Mesenteric fat pad (tissue), 1 donor: ENCODE measurements at places on chromosomes 5 and 9. TPM values are rescaled to one million over a fixed set of nuclear protein-coding genes. Genes with fewer than 3 reads are reported as not detected.

The NR2F1 gene
- 71.5 TPM for total RNA-seq

The GRK6 gene
- 30.1 TPM for total RNA-seq

The LRRC70 gene
- 9.4 TPM for total RNA-seq

The SPATA31C1 gene
- total RNA-seq = not detected

DNA sequence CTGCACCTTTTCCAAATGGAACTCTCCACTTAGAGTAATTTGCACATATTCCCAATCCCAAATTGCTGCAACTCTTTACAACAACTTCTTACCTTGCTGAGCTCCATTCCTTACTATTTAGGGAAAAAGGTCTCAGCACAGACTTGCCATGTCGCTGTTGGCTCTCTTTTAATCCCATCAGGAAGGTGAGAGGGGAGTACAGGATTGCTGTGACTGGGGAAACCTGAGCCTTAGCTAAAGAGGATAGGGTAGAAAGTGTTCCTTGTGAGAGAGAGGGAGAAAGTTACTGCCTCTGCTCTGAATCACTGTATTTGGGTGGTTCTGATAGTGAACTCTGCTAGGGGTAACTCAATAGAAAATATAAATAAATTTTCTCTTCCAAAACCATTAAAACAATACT lies 43.7 kb upstream of the GABRA1 start:
- no peak for DNase-seq

- DNase-seq = no peak
These were observed 55.5 kb upstream of the TNFAIP8 start for GRCh38 chr5:119300311-119300670.

GRCh38 chr9:36007316-36007708 lies 29.4 kb upstream of the RECK start:
- DNase-seq = no peak

DNA sequence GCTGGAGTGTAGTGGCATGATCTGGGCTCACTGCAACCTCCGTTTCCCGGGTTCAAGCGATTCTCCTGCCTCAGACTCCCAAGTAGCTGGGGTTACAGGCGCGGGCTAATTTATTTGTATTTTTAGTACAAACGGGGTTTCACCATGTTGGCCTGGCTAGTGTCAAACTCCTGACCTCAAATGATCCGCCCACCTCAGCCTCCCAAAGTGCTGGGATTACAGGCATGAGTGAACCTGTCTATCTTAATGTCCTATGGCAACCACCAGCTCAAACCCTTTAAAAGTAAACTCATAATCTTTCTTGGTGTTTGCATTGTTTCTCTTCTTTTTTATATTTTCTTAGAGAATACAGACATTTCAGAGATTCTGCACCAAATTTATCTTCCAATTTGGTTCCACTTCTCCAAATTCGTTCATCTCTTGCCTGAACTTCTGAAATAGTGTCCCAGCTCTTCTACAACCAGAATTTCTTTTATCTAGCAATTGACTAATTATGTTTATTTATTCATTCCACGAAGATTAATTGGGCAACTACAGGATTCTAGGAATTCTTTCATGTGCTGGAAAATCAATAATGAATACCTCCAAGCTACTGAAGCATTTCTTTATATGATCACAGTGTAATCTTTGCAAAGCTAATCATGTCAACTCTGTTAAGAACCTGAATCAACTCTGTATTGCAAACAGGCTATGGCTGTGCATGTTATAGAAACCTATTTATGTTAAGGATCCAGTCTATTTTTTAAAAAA lies 60.0 kb upstream of the TYRP1 start:
- no peak for DNase-seq

GRCh38 chr9:2093920-2094597 lies 78.9 kb downstream of the SMARCA2 start:
- no peak for DNase-seq

DNA sequence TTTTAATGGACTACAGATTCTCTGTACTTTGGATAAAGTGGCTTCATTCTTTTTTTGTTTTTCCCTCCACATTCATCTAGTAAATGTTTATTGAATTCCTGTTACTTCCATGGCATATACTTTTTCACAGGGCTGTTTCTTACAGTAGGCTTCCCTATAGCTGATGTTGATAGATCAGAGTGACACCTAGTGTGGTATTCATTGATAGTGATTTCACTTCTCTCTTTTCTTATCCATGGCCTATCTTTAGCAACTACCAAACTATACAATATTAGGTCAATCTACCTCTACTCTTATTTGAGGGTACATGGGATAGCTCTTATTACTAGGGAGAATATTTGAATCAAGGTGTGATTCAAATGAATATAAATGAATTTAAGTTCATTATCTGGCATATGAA lies 35.8 kb downstream of the FSD1L start:
- no peak for DNase-seq

- no peak for DNase-seq
These were observed 7.6 kb downstream of the SHB start for GRCh38 chr9:38061326-38061977.
